Stimulated activated memory B cell treated with anti-CD40 and anti-IgM and Interleukin-4, amounts not matched to agents 10 μg/mL and 1 μg/mL and 100 μg/mL, for 72 hours (primary cell): ENCODE measurements at places on chromosomes 1 and 21.

GRCh38 chr1:205440476-205441317 is 15.1 kb downstream of the BLACAT1 start:
- ATAC-seq, result peak; percentile 83

DNA sequence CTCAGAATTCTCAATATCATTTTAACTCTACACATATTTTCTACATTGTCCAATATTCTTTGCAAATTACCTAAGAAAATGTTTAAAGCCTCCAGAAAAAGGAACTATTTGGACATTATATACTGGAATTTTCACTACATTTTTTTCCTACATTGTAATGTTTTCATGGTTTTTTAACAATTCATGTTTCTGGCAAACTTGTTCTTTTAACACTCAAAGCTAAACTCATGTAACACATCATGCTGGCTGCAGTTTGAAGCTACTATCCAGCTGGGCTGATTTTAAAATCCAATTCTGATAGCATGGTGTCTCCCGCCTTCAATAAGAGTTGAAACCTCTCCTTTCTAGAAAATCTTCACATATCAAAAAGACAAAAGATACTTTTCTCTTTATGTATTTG is 52.0 kb downstream of the TGFBR3 start:
- ATAC-seq, result no peak

- ATAC-seq, result no peak
These were observed 2.7 kb downstream of the MEF2D start for GRCh38 chr1:156497743-156498431.

- ATAC-seq, result no peak
These were observed 75.1 kb downstream of the ZFYVE9 start for GRCh38 chr1:52216907-52217458.

GRCh38 chr1:110258734-110259133 is 48.6 kb downstream of the KCNC4 start:
- no peak for ATAC-seq

- ATAC-seq, result peak; percentile 52
These were observed 3.5 kb upstream of the ILDR2 start for GRCh38 chr1:166978821-166979220.

- peak; percentile 58 for ATAC-seq
These were observed 594 bp downstream of the HDGF start for GRCh38 chr1:156750711-156751450.

GRCh38 chr1:31788825-31789256 is 24.7 kb upstream of the ADGRB2 start:
- peak; percentile 63 for ATAC-seq

- ATAC-seq, result no peak
These were observed 343.6 kb upstream of the ESRRG start for GRCh38 chr1:217066794-217067193.

- ATAC-seq, result no peak
These were observed 80.8 kb downstream of the ASH1L start for GRCh38 chr1:155481741-155482241.

GRCh38 chr1:174049514-174049913 is 27.4 kb upstream of the RC3H1 start:
- no peak for ATAC-seq

DNA sequence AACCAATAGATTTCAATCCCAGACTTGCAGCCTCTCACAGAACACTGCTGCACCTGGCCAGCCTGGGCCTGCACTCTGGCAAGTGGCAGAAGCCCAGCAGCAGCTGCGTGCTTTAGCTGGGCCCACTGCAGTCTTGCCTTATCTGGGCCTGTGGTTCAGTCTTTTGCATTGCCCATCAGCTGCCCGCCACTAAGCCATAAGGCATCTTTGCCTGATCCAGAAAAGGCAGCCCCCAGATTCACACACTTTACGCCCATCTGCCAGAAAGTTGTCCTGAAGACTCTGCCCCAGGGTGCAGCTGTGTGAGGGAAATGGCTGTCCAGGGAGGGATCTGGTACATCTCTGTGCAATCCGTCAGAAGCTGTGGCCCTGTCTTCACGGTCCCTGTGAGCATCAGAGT is 217.0 kb downstream of the DNAH14 start:
- ATAC-seq, result peak; percentile 62

DNA sequence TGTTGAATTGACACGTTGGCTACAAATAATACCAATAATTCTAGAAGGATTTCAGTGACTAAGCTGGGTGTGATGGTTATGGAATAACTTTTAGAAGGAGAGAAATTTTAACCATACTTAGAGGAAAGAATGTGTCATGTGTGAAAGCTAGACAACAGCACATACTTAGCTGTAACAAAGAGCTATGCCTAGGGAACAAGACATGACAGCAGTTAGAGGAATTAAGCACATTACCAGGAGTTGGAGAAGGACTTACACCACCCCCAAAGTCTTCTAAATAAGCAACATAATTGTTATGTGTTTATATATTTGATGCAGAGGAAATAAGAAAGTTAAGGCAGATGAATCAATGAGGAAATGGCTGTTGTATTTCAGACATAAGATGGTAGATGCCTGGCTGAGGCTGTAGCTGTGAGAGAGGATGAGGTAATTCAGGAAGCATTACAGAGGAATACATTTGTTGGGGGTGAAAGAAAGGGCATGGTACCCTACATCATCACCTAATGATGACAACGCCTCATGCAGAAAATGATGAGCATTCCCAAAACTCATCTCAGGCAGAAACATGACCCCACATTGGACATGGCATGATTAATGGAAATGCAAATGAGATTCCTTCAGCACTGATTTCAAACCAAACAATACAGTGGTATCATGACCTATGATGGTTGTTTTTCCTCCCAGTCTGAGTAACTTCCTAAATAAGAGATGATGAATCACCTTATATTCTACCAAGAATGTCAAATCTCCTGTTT is 211.5 kb downstream of the LHX8 start:
- ATAC-seq, result no peak

GRCh38 chr1:64098436-64098835 is 105.0 kb upstream of the UBE2U start:
- ATAC-seq, result no peak

GRCh38 chr1:30472009-30472408 is 251.4 kb downstream of the MATN1 start:
- no peak for ATAC-seq

GRCh38 chr21:32814528-32814927 is 43.0 kb upstream of the PAXBP1 start:
- no peak for ATAC-seq

DNA sequence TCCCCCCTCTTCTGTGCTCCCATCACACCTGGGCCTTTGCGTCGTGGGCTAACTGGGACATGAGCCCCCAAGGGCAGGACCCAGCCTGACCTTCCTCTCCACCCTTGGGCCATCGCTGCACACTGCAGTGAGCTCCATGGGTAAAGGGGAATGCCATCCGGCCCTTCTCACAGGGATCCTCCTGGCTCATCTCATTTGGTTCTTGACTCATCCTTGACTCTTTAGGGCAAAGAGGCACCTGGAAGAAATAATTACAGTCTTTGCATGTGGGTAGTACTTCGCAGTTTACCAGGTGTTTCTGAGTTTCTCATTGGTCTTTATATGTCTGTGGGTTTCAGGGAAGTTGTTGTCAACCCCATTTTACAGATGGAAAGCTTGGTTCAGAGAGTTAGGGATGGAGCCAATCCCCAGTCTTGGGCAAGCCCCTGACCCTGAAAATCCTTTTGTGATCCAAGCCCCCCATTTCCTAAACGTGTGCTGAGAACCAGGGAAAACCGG is 59.3 kb upstream of the ID3 start:
- no peak for ATAC-seq

GRCh38 chr21:41857771-41858300 is 21.3 kb downstream of the PRDM15 start:
- ATAC-seq, result no peak

DNA sequence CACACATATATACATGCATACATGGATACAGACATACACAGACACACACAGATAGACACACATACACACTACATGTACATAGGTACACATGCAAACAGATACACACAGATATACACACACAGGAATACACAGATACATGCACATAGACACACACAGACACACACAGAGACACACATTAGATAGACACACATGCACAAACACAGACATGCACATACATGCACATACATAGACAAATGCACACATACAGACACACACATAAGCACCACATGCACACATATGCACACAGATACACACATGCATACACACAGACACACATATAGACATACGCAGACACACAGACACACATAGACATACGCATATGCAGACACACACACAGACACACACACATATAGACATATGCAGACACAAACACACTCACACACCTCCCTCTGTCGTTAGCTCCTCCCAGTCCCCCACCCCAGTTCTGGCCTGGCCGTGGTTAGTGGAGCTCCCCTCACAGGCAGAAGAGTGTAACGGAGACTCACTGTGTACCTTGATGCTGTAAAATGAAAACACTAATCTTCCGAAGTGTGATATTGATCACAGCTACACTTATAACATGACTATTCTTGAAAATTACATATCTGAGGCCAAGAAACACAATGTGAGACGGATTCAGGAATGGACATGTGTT is 7.6 kb downstream of the UBASH3A start:
- no peak for ATAC-seq

DNA sequence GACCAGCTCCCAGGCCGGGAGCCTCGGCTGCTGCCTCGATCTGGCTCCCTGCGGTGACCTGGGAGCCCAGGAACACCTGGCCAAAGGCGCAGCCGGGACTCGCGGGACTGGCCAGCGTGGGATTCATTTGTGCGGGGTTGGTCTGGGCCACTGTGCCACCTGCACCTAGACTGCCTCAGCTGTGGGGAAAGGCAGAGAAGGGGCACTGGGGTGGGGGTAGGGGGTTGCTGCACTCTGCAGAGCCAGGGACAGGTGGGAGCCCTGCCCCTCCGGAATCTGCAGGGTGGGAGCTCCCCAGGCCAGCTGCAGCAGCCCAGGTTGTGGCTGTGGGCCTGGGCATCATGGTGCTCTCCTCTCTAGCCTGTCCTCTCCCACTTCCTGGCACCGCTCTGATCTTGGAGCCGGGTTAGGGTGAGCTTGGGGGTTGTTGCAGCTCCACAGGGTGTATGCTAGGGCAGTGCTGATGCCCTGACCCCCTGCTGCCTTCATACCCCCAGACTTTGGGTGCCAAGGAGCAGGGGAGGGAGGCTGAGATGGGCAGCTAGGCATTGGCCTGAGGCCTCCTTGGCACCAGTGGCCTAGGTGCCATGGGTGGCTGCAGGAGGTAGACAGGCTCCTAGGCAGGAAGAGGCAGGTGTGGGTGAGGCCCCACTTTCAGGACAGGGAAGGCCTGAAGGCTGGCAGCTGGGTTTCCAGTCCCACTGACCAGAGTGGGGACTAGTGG is 57.5 kb upstream of the ETV3 start:
- ATAC-seq, result no peak

GRCh38 chr1:235943581-235944114 is 76.9 kb upstream of the LYST start:
- no peak for ATAC-seq

GRCh38 chr1:41728403-41729202 is 190.1 kb downstream of the HIVEP3 start:
- peak; percentile 95 for ATAC-seq

DNA sequence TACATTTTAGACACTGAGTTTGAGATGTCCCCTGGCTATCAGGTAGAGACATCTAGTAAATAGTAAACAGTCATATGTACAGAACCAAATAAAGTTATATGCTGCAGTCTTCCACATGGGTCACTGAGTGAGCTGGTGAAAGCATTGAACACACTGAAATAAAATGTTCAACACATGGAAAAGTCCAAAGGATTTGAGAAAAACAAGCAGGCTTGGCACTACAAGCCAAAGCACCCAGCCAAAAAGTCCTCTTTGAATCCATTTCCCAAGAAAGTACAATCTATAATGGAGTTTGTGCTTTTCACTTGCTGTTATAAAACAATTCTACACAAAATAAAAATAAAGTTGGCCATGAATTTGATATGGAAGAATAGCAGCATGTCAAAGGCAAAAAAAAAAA is 135.4 kb downstream of the NR5A2 start:
- ATAC-seq, result no peak

GRCh38 chr21:36547464-36547863 is 67.5 kb upstream of the CLDN14 start:
- no peak for ATAC-seq

GRCh38 chr1:117672756-117673155 is 66.9 kb downstream of the TENT5C start:
- ATAC-seq, result no peak

GRCh38 chr1:14851760-14852159 is 253.3 kb downstream of the KAZN start:
- ATAC-seq, result no peak

DNA sequence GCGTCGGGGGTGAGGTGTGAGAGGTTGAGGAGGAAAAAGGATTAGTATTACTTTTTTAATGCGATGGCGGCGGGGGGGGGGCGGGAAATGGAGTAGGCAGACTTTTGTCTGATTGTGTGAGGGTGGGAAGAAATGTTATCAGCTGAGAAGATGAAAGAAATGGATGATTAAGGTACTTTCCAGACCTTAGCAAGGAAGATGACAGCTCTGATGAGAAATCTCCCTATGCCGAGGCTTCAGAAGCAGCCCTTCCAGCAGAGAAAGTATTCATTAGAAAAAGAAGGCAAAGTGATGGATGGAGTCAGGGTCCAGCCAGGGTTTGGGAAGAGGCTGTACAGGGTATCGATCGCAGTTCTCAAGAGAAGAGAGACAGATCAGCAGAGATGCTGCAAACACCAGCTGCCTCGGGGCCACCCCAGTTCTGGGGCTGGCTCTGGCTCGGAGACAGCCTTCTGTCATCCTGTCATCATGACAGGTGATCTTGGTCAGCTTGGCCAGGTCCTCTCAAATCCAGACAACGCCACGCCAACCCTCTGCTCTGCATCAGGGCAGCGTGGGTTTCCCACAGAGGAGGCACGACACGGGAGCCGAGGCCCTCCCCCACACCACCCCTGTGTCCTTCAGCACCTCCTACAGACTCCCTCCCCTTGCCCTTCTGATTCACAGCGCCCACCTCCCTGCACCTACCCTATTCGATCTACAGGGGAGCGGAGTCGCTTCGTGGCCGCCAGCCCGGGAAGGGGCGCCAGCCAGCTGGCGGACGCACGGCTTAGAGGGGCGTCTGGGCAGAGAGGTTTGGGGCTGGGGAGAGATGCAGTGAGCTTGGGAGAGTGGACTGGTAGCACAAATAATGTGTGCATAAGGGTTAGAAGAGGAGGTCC is 674 bp upstream of the ATXN7L2 start:
- peak; percentile 59 for ATAC-seq

- no peak for ATAC-seq
These were observed 1.5 kb downstream of the IVNS1ABP start for GRCh38 chr1:185315445-185316071.

DNA sequence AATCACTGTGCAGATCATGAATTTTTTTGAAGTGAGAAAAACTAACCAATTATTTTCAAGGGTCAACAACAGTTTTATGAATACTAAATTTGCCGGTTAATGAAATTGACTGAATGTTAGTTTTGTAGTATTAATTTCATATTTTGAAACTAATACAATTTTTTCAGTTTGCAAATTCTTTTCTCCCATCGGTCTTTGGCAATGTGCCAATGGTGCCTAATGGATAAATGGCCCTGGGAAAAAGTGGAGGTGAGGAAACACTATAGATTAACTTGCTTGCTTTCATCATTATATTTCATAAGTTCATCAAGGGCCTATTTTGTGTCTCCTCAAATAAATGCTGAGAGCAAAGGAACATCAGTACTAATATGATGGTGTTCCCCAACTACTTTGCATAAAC is 4.1 kb downstream of the C1orf141 start:
- no peak for ATAC-seq

GRCh38 chr1:101008229-101008834 is 17.3 kb downstream of the DPH5 start:
- ATAC-seq, result no peak
